Activated CD4-positive, alpha-beta T cell treated with anti-CD3 and anti-CD28 coated beads for 4 hours (primary cell): ENCODE measurements at places on chromosomes 4 and X.
A peak's percentile ranks its signal among the peaks of the same experiment; 100 is the strongest.

DNA sequence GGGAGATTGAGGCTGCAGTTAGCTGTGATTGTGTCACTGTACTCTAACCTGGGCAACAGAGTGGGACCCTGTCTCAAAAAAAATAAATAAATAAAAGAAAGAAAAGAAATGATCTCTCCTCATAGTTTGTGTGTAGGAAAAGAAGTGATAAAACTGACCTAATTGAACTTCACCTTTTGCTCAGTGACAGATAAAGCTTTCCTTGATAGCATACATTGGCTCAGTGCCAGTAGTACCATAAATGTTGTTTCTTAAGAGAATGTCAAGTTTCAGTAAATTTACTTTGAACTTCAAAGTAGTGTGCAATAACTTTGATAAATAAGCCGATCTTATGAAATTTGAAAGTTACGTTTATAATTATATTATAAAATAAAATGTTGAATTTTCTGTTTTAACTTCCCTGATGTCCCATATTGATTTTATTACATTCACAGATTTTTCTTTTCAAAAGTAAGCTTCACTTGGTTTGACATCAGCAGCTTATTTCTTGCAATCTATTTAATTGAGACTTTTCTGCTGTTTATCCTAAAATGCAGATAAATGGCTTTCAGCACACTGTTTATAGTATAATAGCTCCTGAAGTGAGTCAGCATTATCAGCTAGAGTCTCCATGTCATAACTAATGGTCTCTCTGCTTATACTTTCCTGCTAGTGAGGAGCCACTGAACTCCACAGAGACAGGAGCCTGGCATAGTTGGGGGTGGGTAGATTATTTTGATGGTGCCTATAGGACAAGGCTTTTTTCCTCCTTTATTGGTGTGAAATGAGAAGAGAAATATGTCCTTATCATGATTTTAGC lies 330.1 kb downstream of the BMPR1B start:
- no peak for DNase-seq

GRCh38 chr4:112516066-112516470 lies at the start of gene NEUROG2:
NEUROG2 (minus strand) TSS chr4:112516180; CDS start chr4:112515475, 705 bp downstream.
- DNase-seq, result no peak

- DNase-seq, result no peak
These were observed 119.7 kb downstream of the CHRDL1 start for GRCh38 chrX:110675886-110676285.

- no peak for DNase-seq
These were observed 205.7 kb downstream of the CAMK2D start for GRCh38 chr4:113555868-113556267.

GRCh38 chrX:72273718-72274117 lies 3.3 kb downstream of the RPS4X start:
- no peak for DNase-seq

DNA sequence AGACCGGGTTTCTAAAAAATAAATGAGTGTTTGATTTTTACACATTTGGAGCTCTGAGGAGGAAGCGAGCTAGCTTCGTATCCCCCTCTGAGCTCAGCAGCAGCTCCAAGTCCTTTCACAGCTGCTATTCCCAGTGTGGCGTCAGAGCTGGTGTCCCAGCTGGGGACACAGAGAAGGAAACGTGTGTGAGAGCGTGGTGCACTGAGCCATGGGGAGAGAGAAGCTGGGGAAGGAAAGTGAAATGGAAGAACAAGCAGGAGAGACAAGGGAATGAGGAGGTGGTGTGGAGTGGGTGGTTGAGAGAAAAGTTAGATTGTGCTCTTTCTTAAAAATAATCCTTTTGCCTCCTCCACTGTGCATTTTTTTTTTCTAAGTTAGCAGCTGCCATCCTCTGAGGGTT lies 79.5 kb upstream of the SLC4A4 start:
- DNase-seq, result no peak

GRCh38 chr4:3174371-3175338 lies 74.3 kb upstream of the MSANTD1 start:
- DNase-seq, result no peak

DNA sequence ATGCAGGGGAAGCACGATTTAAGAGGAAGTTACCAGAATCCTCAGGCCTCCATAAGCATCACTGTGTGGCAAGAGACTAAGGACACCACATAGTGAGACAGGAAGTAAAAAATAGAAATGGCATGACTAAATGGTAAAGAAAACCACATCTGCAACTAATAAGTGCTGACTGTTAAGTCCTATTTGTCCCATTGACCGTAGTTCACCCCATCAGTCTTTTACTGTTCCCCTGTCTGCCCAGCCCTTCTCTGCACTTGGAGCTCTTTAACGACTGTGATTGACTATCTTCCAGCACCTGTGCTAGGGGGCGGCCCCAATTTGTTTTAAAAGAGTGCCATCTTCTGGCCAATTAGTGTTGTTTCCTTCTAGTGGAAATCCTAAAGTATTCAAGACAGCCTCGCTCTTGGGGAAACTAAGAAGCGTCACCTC lies 94.2 kb downstream of the MAOA start:
- peak; percentile 29 for DNase-seq

DNA sequence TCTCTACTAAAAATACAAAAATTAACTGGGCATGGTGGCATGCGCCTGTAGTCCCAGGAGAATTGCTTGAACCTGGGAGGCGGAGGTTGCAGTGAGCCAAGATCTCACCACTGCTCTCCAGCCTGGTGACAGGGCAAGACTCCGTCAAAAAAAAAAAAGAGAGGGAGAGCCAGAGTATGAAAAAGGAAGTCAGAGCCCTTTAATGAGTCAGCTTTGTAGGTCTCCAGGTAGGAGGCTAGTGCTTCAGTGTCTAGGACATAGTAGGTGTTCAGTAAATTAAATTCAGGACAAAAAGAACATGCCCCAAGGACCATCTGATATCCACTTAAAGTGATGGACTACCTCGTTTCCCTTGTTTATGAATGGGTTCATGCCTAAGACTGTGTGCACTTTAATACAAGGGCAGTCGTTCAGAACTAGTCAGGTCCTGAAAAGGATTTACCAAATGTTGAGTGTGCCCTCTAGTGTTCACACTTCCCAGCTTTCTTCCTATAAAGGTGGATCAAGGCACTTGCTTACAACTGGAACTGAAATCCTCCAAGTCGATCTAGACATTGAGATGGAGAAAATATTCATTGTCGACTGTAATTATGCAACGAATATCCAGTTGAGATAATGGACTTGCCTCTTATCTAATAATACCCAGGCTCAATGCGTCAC lies 29.0 kb downstream of the F9 start:
- DNase-seq, result no peak

GRCh38 chr4:75087865-75088264 lies 154.9 kb downstream of the PARM1 start:
- no peak for DNase-seq

GRCh38 chr4:7027913-7028312 lies 15.3 kb upstream of the TADA2B start:
- DNase-seq, result peak; percentile 15
